ENCODE measurements at places on chromosomes 13 and 19.

DNA sequence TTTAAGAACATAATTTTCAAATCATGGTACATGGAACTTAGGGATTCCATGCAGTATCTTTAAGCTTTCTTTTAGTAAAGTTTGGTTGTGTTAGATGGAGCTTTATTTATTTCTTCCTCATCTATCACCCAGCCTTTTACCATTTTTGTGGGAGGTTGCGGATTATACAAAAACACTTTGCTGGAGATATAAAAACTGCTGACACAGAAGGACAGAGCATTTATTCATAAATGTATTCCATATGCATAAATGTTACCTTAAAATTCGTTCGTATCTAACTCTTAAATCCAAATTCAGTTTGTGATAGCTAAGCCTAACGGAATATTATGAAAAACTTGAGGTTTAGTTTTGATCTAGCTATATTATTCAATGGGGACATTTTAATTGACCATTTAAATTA is 143.3 kb downstream of the TDRD3 start:
- no peak for DNase-seq

DNA sequence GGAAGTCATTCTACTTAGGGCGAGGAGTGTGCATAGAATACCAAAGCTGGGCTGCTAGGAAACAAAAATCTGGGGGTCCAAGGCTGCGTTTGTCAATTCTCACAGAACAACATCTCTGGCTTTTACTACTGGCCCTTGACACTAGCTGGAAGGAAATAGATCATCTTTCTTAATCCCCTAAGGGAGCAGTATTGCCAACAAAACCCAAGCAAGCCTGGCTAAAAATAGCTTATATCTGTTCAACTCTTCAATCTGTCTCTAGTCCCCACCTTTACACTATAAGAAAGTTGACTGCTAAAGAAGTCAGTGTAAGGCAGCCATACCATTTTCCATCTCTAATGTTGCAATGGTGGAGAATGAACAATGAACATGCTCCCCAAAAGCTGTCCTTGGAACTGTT is 107.8 kb upstream of the SPRY2 start:
- no peak for DNase-seq

GRCh38 chr13:108911807-108912206 is 282.4 kb downstream of the MYO16 start:
- no peak for DNase-seq

- DNase-seq, result no peak
These were observed 313.3 kb downstream of the ENOX1 start for GRCh38 chr13:43473437-43473836.

DNA sequence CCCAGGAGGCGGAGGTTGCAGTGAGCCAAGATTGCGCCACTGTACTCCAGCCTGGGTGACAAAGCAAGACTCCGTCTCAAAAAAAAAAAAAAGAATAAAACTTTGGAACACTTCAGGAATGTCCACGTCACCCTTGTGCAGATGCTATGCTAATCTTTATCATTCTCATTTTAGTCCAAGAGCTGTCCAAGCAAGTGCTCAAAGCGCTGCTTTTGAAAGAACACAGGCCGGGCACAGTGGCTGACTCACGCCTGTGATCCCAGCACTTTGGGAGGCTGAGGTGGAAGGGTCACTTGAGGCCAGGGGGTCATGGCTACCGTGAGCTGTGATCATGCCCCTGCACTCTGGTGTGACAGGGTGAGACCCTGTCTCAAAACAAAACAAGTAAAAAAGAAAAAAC is 11.1 kb upstream of the UQCR11 start:
- no peak for DNase-seq

- DNase-seq, result no peak
These were observed 38.4 kb downstream of the SPRYD7 start for GRCh38 chr13:49897713-49898112.

- DNase-seq, result no peak
These were observed 310.4 kb downstream of the SPRY2 start for GRCh38 chr13:80030491-80030890.

DNA sequence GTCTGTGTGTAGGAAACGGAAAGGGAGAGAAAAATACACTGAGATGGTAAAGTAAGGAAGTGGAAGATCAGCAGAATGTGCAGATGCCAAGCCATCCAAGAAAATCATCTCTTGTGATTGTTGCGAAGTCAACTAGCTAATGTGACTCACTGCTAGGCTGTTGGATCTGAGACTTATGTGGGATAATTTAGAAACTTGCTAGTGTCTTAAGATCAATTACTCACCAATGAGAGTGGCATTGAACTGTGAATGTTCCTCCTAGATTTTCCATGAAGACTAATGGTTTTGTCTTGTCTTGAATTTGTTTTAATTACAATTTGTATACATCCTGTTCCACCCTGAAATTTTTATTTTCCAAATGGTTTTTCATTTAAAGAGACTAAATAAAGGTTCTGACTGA is 771.6 kb downstream of the EFNB2 start:
- no peak for DNase-seq

DNA sequence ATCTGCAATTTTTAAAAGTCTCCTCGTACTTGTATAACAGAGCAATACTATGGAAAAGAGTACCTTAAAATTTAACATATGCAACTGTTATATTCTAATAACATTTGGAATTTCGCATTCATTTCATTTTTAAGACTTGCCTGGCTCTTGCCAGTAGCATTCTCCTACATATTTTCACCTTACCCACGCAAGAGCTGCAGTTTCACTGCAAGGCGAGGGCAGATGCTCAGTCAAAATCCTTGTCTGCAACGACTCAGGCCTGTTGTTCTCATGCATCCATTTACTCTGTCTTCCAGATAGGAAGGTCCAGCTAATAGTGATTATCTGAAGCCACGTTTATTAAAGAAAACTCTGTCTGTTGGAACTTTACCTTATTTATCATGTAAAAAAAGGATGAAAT is 227.0 kb upstream of the RFC3 start:
- DNase-seq, result no peak

DNA sequence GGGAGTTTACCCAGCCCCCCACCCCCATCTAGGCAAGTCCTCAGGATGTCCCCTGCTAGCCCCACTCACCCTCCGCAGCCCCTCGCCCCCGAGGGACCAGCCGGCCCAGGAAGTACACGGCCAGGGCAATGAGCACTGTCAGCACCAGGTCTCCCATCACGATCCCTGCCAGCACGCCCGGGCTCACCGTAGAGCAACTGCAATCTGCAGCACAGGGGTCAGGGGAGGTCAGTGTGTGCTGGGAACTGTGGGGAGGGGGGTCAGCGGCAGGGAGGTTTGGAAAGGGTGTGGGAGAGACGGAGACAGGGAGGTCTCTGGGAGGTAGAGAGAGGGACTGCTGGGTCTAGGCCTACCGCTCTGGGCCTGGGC is 734 bp downstream of the TYROBP start:
- DNase-seq, result no peak

- no peak for DNase-seq
These were observed 6.7 kb downstream of the TEX29 start for GRCh38 chr13:111326981-111327642.

DNA sequence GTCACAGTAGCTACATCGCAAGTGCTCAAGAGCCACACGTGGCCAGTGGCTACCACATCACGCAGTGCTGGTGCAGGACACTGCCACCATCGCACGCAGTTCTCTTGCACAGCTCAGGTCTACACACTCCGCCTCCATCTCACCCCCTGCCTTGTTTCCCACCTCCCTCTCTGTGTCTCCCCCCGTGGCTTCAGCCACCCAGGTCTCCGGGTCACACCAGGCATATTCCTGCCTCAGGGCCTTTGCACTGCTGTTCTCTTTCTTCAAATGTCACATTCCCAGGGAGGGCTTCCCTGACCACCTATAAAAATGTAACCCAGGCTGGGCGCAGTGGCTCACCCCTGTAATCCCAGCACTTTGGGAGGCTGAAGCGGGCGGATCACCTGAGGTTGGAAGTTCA is 10.6 kb downstream of the CCDC8 start:
- DNase-seq, result no peak

DNA sequence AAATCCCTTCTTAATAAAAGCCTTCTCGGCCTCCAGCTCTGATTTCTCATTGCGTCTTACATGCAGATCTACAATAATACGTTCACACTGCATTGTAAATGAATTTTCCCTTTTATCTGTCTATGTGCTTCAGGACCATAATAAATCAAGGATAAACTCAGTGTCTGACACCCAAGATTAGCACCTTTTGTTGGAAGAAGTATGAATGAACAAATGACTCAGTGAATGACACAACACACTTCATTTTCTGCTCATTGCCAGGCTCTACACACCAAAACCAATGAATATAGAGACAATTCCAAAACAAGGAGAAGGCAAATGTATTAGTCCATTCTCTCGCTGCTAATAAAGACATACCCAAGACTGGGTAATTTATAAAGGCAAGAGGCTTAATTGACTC is 1224.4 kb downstream of the EFNB2 start:
- DNase-seq, result no peak

- no peak for DNase-seq
These were observed 102.5 kb upstream of the ZNF536 start for GRCh38 chr19:30269638-30270037.

DNA sequence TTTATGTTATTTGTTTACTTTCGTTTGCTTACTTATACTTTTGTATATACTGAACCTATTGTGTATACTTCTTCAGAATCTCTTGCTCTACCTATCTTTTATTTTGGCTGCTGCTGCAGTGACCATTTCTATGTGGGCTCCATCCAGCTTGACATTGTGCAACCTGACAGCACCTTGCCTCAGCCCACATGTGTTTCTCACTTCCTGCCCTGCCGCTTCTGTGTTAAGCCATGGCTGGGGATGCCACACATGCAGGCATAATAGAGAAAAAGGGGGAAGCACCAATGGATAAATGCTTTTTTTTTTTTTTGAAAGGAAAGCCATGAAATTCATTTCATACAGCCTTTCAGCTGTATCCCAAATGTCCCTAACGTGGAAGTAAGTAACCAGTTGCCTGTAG is 147.6 kb downstream of the RBM26 start:
- DNase-seq, result no peak

DNA sequence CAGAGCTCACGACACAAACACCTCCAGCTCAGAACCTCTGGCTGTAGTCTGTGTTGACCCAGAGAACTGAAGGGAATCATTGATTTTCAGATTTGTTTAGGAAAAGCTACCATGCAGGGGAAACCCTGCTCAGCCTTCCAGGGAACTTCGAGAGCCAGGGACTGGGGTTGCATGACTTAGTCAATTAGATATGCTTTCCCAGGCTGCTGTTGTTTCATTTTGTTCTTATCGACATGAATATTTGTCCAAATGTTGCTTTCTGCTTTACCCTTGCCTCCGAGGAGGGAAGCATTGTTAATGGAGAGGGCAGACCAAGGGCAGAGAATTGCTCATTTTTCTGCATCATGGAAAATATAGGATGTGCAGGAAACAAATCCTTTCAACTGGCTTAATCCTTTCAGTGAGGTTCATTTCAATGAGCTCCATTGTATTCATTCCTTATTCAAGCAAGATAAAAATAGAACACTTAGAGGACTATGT is 82.5 kb downstream of the KLF5 start:
- DNase-seq, result no peak

DNA sequence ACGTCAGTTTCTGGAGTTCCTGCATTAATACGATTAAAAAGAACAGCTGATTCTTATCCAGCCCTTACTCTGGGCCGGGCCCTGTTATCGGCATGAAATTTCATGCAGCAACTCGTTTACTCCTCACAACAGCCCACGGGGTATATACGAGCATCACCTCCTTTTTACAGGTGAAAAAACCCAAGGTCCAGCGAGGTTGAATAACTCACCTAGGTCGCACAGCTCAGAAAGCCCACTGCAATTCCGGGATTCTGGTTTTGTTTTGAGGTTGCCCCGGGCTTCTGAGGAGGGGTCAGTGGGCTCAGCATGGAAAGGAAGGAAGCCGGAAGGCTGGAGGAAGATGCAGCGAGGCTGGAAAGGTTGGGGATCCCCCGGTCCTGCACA is 577 bp upstream of the ACP7 start:
- DNase-seq, result no peak

GRCh38 chr13:32040689-32041088 is 9.1 kb downstream of the FRY start:
- DNase-seq, result no peak

DNA sequence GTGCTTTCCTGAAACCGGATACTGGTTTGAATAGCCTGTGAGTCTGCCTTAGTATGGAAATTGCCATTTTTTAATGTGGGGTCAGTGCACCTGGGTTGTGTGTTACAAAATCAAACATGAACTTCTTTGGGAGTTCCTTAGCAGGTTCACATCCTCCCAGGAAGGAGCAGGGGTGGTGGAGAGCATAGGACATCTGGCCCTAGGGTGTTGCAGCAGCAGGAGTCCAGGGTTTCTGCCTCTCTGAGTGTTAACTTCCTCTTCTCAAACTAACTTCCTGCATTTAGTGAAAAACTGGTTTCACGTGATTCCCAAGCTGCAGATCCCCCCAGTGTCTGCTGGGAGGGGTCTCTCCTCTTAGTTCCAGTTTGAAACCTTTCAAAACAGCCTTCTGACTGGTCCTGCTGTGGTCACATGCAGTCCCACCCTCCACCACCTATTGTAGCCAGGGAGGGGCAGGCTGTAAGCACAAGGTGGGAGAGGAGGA is 7.2 kb downstream of the RNASEH2B start:
- DNase-seq, result no peak

GRCh38 chr13:102620516-102620915 is 23.7 kb downstream of the TPP2 start:
- no peak for DNase-seq
